ENCODE measurements at places on chromosomes 4 and X. TPM values are rescaled to one million over a fixed set of nuclear protein-coding genes. Genes with fewer than 3 reads are reported as not detected.

GRCh38 chr4:27248829-27249228 is 388.2 kb downstream of the STIM2 start:
- no peak for DNase-seq
- H3K27me3 ChIP-seq, result no peaks in the 10 kb centered on the region
- no peak overlapping the region for H3K27ac ChIP-seq
- no peak overlapping the region for H3K4me3 ChIP-seq

The ZC4H2 gene
- total RNA-seq, result 10.7 TPM

The CXorf49 gene
- total RNA-seq, result not detected

- H3K27ac ChIP-seq, result no peak overlapping the region
- DNase-seq, result no peak
- no peaks in the 10 kb centered on the region for H3K27me3 ChIP-seq
- H3K4me3 ChIP-seq, result no peak overlapping the region
These were observed 4.4 kb downstream of the ANK2 start for GRCh38 chr4:113053883-113054282.

DNA sequence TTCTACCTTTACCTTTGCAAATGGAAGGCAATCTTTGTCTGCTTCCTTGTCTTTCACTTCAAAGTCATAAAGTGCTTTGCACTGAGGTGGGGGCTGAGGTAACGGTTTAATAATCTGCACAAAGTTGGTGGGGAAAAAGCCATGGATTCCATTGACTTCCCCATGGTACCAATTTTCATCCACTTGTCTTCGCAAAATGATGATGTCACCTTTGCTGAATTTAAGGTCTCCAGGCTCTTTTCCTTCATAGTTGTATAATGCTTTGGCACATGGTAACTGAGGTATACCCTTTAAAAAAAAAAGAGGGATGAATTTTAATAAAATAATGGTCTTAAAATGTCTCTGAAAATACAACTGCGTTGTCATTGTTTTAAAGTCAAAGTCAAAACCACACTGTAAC is 114.4 kb downstream of the SH3RF1 start:
- no peak for DNase-seq
- no peak overlapping the region for H3K4me3 ChIP-seq
- H3K27ac ChIP-seq, result no peak overlapping the region

DNA sequence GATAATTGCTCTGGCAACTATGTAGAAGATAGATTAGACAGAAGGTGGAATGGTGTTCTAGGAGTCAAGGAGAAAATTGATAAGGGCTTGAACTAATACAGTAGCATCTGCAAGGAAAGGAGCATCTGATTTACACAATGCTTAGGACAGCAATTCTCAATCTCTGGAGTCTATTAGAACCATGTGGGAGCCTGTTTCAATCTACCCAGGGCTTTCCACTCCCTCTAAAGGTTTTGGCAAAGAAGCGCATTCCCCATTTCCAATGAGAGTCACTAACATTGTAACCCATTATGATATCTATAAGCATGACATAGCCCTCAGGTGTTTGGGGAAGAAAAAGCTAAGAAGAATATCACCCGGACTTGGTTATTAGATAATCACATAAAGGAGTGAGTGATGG is 168.2 kb downstream of the COL25A1 start:
- DNase-seq, result no peak
- H3K4me3 ChIP-seq, result no peak overlapping the region
- H3K36me3 ChIP-seq, result no peaks in the 10 kb centered on the region
- no peaks in the 10 kb centered on the region for H3K4me1 ChIP-seq

DNA sequence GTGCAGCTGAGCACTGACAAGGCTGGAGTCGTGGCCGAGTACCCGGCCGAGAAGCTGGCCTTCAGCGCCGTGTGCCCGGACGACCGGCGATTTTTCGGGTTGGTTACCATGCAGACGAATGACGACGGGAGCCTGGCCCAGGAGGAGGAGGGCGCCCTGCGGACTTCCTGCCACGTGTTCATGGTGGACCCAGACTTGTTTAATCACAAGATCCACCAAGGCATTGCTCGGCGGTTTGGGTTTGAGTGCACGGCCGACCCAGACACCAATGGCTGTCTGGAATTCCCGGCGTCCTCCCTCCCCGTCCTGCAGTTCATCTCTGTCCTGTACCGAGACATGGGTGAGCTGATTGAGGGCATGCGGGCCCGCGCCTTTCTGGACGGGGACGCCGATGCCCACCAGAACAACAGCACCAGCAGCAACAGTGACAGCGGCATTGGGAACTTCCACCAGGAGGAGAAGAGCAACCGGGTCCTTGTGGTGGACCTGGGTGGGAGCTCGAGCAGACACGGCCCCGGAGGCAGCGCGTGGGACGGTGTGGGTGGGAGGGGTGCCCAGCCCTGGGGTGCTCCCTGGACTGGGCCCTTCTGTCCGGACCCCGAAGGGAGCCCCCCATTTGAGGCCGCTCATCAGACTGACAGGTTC is 24.3 kb downstream of the RGS12 start:
- no peaks in the 10 kb centered on the region for H3K27me3 ChIP-seq
- H3K4me1 ChIP-seq, result peaks cover 4% of the 10 kb centered on the region
- no peak overlapping the region for H3K27ac ChIP-seq
- no peak for DNase-seq
- peaks cover 5% of the 10 kb centered on the region for H3K36me3 ChIP-seq

The WDR44 gene
- total RNA-seq, result 18.8 TPM

- H3K4me1 ChIP-seq, result no peaks in the 10 kb centered on the region
- no peak overlapping the region for H3K27ac ChIP-seq
- no peak overlapping the region for H3K4me3 ChIP-seq
- no peaks in the 10 kb centered on the region for H3K27me3 ChIP-seq
- H3K36me3 ChIP-seq, result no peaks in the 10 kb centered on the region
These were observed 624.2 kb downstream of the GLUD2 start for GRCh38 chrX:121671649-121672048.

DNA sequence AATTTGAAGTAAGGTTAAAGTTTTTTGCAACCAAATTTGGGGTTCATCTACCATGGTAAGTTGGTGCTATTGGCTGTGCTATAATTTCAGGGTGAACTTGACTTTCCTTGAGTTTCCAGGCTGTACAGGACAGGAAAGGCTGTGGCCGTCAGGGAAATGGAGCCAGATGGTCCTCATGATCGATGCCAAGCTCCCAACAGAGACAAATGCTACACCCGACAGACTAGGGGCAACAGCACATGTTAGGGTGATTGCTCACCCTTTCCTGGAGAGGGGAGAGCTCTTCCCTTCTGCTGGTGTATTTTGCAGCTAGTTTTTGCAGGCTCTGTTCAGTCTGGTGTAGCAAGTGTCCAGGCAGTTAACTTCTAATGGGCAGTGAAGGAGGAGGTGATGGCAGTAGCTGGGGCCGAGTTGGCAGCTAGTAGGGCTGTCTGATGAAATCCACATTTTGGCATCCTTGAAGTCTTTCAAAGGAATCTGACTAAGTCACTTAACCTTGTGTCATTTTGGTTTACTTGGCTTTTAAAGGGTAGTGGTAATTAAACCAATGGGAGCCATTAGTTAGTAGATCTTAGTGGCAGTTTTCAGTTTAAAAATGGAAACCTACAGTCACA is 47.8 kb downstream of the GAB1 start:
- no peak for DNase-seq
- no peaks in the 10 kb centered on the region for H3K27me3 ChIP-seq
- no peak overlapping the region for H3K4me3 ChIP-seq
- H3K27ac ChIP-seq, result no peak overlapping the region
- H3K4me1 ChIP-seq, result peaks cover 28% of the 10 kb centered on the region

The SUPT20HL2 gene
- not detected for total RNA-seq

GRCh38 chr4:60884587-60884986 is 315.5 kb upstream of the ADGRL3 start:
- no peaks in the 10 kb centered on the region for H3K27me3 ChIP-seq
- no peak overlapping the region for H3K4me3 ChIP-seq
- no peak overlapping the region for H3K27ac ChIP-seq
- DNase-seq, result no peak

The GPR119 gene
- total RNA-seq, result not detected

- peak; percentile 32 for DNase-seq
- H3K27ac ChIP-seq, result no peak overlapping the region
- H3K4me1 ChIP-seq, result no peaks in the 10 kb centered on the region
- no peaks in the 10 kb centered on the region for H3K27me3 ChIP-seq
- H3K4me3 ChIP-seq, result no peak overlapping the region
- H3K36me3 ChIP-seq, result no peaks in the 10 kb centered on the region
These were observed 238.1 kb downstream of the BMPR1B start for GRCh38 chr4:94995684-94996394.

The MAP3K15 gene
- total RNA-seq, result not detected

GRCh38 chr4:42865572-42866189 is 26.8 kb upstream of the GRXCR1 start:
- H3K4me1 ChIP-seq, result no peaks in the 10 kb centered on the region
- H3K36me3 ChIP-seq, result no peaks in the 10 kb centered on the region
- H3K4me3 ChIP-seq, result no peak overlapping the region
- no peak overlapping the region for H3K27ac ChIP-seq

The SCOC gene
- 62.0 TPM for total RNA-seq

GRCh38 chr4:71269233-71269632 is 69.6 kb upstream of the SLC4A4 start:
- no peak overlapping the region for H3K4me3 ChIP-seq
- DNase-seq, result no peak
- H3K4me1 ChIP-seq, result peaks cover 3% of the 10 kb centered on the region
- H3K27ac ChIP-seq, result no peak overlapping the region

The RHOH gene
- 1.2 TPM for total RNA-seq

DNA sequence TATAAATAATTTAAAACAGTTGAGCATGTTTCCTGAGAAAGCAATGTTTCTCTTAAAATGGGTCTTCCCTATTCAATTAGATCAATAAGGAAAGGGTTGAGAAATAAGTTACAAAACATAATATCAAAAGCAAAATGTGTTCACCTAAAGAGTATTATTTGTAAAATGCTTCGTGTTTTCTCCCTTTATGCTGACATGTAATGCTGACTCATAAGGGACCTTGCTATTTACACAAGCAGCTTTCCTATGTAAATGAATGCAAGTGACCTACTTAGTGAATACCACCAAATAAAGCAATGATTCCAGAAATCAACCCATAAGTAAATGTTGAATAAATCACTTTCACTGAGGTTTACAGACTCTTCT is 91.5 kb downstream of the ELOVL6 start:
- no peak overlapping the region for H3K27ac ChIP-seq
- no peaks in the 10 kb centered on the region for H3K36me3 ChIP-seq
- no peak for DNase-seq
- no peaks in the 10 kb centered on the region for H3K4me1 ChIP-seq
- no peaks in the 10 kb centered on the region for H3K27me3 ChIP-seq
- no peak overlapping the region for H3K4me3 ChIP-seq

- H3K4me1 ChIP-seq, result no peaks in the 10 kb centered on the region
- no peaks in the 10 kb centered on the region for H3K36me3 ChIP-seq
- no peak for DNase-seq
- H3K4me3 ChIP-seq, result no peak overlapping the region
- no peaks in the 10 kb centered on the region for H3K27me3 ChIP-seq
These were observed 182.0 kb upstream of the AADAT start for GRCh38 chr4:170271723-170272122.

The MAGED4 gene
- total RNA-seq, result 0.34 TPM

- H3K27me3 ChIP-seq, result no peaks in the 10 kb centered on the region
- no peaks in the 10 kb centered on the region for H3K36me3 ChIP-seq
- H3K4me1 ChIP-seq, result no peaks in the 10 kb centered on the region
- H3K27ac ChIP-seq, result no peak overlapping the region
- no peak overlapping the region for H3K4me3 ChIP-seq
These were observed 108.7 kb upstream of the PACRGL start for GRCh38 chr4:20591571-20591970.

DNA sequence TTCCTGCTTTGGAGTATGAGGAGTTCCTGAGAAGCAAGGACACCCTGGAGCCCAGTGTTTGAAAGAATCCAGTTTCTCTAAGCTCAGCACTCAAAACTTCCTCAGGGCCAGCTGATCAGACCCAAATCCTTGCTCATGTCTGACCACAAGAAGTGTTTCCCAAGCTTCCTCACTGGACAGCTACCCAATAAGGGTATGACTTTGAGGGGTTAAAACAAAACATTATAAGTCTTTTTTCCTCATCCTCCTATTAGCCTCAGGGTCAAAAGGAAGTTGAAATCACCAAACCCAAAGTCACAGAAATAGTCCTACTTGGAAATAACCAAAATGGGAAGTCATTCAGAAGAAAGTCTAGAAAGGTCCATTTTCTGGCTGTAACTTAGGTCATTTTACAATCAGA is 13.7 kb downstream of the ZBTB33 start:
- no peak overlapping the region for H3K4me3 ChIP-seq
- no peaks in the 10 kb centered on the region for H3K27me3 ChIP-seq
- H3K27ac ChIP-seq, result no peak overlapping the region

The F8A1 gene
- 13.3 TPM for total RNA-seq

Measured in thyroid gland (tissue), 4 donors.